T-helper 2 cell treated with Interferon-gamma antibody and Interleukin-4, amounts not matched to agents 5 μg/mL and 100 μg/mL, for 36 hours (primary cell): ENCODE measurements at places on chromosomes 11 and 22.

GRCh38 chr11:69002570-69003231 lies 10.3 kb downstream of the MRGPRF start:
- peaks cover 3% of the 10 kb centered on the region for H3K27me3 ChIP-seq
- no peak for DNase-seq
- no peak overlapping the region for H3K4me3 ChIP-seq
- no peak overlapping the region for H3K27ac ChIP-seq

GRCh38 chr22:26316732-26317285 lies 112.3 kb upstream of the ASPHD2 start:
- no peaks in the 10 kb centered on the region for H3K36me3 ChIP-seq
- no peaks in the 10 kb centered on the region for H3K4me1 ChIP-seq
- H3K27ac ChIP-seq = no peak overlapping the region
- peaks cover 4% of the 10 kb centered on the region for H3K27me3 ChIP-seq
- DNase-seq = no peak

- peaks cover 7% of the 10 kb centered on the region for H3K4me1 ChIP-seq
- no peaks in the 10 kb centered on the region for H3K27me3 ChIP-seq
- H3K27ac ChIP-seq = no peak overlapping the region
- peaks cover 43% of the 10 kb centered on the region for H3K36me3 ChIP-seq
These were observed 37.2 kb downstream of the CKAP5 start for GRCh38 chr11:46808799-46809431.

DNA sequence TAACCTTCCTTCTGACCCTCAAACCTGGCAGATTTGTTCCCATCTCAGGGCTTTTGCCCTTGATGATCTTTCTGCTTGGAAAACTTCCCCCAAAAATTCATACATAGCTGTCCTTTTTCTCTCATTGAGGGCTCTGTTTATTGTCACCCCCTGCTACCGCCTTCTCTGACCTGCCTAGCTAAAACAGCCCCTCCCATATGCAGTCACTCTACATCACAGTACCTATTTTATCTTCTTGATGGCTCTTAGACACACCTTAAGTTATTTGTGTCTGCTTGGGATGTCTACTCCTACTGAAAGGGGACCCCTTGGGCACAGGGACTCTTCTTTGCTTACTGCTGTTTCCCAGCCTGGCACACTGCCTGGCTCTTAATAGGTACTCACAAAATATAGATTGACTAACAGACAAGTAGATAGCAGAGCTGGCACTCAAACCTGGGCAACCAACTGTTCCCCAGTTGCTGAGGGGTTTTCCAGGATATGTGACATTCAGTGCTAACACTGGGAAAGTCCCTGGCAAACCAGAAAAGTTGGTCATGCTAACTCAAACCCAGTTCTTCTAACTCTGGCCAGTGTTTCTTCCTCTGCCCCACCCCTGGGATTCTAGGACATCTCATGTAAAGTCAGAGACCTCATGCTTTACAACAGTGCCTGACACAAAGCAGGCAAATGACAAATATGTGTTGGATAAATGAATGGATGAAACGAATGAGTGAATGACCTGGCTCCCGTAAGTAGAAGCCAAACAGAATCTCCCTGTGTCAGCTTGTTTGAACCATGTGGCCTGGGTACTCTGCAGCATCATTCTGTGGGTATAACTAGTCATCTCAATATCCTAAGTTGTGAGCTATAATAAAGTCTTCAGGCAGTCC lies 19.8 kb upstream of the FJX1 start:
- peak; percentile 37 for DNase-seq
- H3K36me3 ChIP-seq = no peaks in the 10 kb centered on the region
- H3K4me1 ChIP-seq = peaks cover 4% of the 10 kb centered on the region
- H3K4me3 ChIP-seq = no peak overlapping the region
- peak overlapping the region; percentile 12 for H3K27ac ChIP-seq

DNA sequence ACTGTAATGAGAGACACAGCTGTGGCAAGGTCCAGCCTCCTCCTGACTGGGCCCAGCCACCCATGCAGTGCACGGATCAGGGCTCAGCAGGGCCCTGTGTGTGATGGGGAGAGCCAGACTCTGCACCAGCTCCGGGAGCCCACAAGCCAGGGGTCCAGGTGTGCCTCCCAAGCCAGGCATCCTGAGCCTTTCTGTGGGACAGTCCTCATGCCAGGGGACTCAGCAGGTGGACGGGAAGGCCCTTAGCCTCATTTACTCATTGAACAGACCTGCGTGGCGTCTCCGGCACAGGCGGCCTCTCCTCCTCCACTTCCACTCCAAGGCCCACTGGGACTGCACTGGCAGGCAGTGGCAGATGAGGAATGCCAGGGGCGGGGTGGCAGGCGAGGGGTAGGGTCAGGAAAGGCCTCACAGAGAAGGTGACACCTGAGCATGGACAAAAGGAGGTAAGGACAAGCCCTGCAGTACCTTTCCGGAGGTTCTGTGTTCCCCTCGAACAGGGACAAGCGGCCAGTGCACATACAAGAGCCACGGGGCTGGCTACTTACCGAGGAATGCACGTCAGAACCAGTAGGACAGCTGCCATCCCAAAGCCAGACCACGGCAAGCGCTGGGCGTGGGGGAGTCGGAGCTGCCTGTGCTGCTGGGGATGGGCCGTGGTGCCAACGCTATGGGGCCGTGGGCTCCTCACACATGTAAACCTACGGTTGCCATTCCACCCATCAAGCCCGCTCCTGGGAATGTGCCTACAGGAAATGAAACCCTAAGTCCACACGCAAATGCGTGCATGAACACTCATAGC lies 52.7 kb downstream of the IGF2 start:
- no peak overlapping the region for H3K27ac ChIP-seq
- H3K4me3 ChIP-seq = no peak overlapping the region
- no peak for DNase-seq
- H3K4me1 ChIP-seq = peaks cover 2% of the 10 kb centered on the region
- peaks cover 2% of the 10 kb centered on the region for H3K36me3 ChIP-seq

DNA sequence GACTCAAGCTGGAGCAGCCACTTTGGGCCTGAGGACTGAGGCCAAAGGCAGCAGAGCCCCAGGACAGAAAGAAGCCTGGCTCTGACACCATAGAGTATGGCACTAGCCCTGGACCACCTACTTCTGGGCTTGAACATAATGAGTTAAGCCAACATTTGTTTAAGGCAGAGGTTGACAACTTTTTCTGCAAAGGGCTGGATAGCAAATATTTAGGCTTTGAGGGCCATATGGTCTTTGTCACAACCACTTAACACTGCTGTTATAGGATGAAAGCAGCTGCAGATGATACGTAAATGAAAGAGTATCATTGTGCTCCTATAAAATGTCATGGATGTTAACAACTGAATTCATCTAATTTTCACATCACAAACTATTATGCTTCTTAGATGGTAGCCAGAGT lies 16.6 kb downstream of the OSBP start:
- DNase-seq = no peak
- no peaks in the 10 kb centered on the region for H3K27me3 ChIP-seq
- H3K36me3 ChIP-seq = peaks cover 68% of the 10 kb centered on the region
- H3K4me1 ChIP-seq = peaks cover 9% of the 10 kb centered on the region

GRCh38 chr11:23974601-23975000 lies 522.3 kb upstream of the LUZP2 start:
- no peaks in the 10 kb centered on the region for H3K27me3 ChIP-seq
- H3K4me1 ChIP-seq = no peaks in the 10 kb centered on the region
- H3K36me3 ChIP-seq = no peaks in the 10 kb centered on the region
- H3K27ac ChIP-seq = no peak overlapping the region

GRCh38 chr11:83195143-83195466 lies 1.6 kb downstream of the ANKRD42 start:
- H3K4me1 ChIP-seq = peaks cover 22% of the 10 kb centered on the region
- DNase-seq = no peak
- H3K27ac ChIP-seq = peak overlapping the region; percentile 95
- peaks cover 13% of the 10 kb centered on the region for H3K36me3 ChIP-seq

GRCh38 chr22:49724893-49725489 lies 102.7 kb downstream of the BRD1 start:
- H3K27ac ChIP-seq = no peak overlapping the region
- H3K27me3 ChIP-seq = peaks cover 30% of the 10 kb centered on the region
- H3K4me3 ChIP-seq = peak overlapping the region; percentile 62
- DNase-seq = peak; percentile 68
- H3K36me3 ChIP-seq = no peaks in the 10 kb centered on the region
- peaks cover 7% of the 10 kb centered on the region for H3K4me1 ChIP-seq

GRCh38 chr11:69996451-69996850 lies 81.7 kb upstream of the ANO1 start:
- DNase-seq = no peak
- no peak overlapping the region for H3K27ac ChIP-seq
- peaks cover 7% of the 10 kb centered on the region for H3K27me3 ChIP-seq
- H3K4me3 ChIP-seq = no peak overlapping the region
- H3K36me3 ChIP-seq = no peaks in the 10 kb centered on the region

GRCh38 chr11:111081021-111081511 lies 164.5 kb upstream of the POU2AF2 start:
- H3K27ac ChIP-seq = no peak overlapping the region
- DNase-seq = no peak
- peaks cover 2% of the 10 kb centered on the region for H3K27me3 ChIP-seq
- no peaks in the 10 kb centered on the region for H3K36me3 ChIP-seq
- H3K4me1 ChIP-seq = no peaks in the 10 kb centered on the region
- no peak overlapping the region for H3K4me3 ChIP-seq

GRCh38 chr11:100849009-100849900 lies 162.2 kb downstream of the ARHGAP42 start:
- H3K4me3 ChIP-seq = no peak overlapping the region
- no peaks in the 10 kb centered on the region for H3K36me3 ChIP-seq
- no peaks in the 10 kb centered on the region for H3K27me3 ChIP-seq
- no peak for DNase-seq
- H3K4me1 ChIP-seq = no peaks in the 10 kb centered on the region

- H3K4me3 ChIP-seq = no peak overlapping the region
- H3K4me1 ChIP-seq = peaks cover 3% of the 10 kb centered on the region
- DNase-seq = no peak
- peaks cover 2% of the 10 kb centered on the region for H3K27me3 ChIP-seq
- no peaks in the 10 kb centered on the region for H3K36me3 ChIP-seq
- no peak overlapping the region for H3K27ac ChIP-seq
These were observed 359.5 kb upstream of the C11orf87 start for GRCh38 chr11:109062445-109062844.

- H3K36me3 ChIP-seq = no peaks in the 10 kb centered on the region
- no peak for DNase-seq
- peaks cover 19% of the 10 kb centered on the region for H3K27me3 ChIP-seq
- H3K4me3 ChIP-seq = no peak overlapping the region
- peaks cover 6% of the 10 kb centered on the region for H3K4me1 ChIP-seq
These were observed 40.2 kb downstream of the FZD4 start for GRCh38 chr11:86914865-86915519.

- H3K36me3 ChIP-seq = peaks cover 12% of the 10 kb centered on the region
- H3K4me3 ChIP-seq = peak overlapping the region; percentile 89
- H3K27me3 ChIP-seq = no peaks in the 10 kb centered on the region
- H3K27ac ChIP-seq = peak overlapping the region; percentile 60
These were observed 937 bp downstream of the TRPT1 start for GRCh38 chr11:64224891-64225607.

GRCh38 chr11:26844963-26845362 lies 123.1 kb upstream of the SLC5A12 start:
- H3K36me3 ChIP-seq = no peaks in the 10 kb centered on the region
- H3K27ac ChIP-seq = no peak overlapping the region
- no peaks in the 10 kb centered on the region for H3K4me1 ChIP-seq
- H3K27me3 ChIP-seq = no peaks in the 10 kb centered on the region

DNA sequence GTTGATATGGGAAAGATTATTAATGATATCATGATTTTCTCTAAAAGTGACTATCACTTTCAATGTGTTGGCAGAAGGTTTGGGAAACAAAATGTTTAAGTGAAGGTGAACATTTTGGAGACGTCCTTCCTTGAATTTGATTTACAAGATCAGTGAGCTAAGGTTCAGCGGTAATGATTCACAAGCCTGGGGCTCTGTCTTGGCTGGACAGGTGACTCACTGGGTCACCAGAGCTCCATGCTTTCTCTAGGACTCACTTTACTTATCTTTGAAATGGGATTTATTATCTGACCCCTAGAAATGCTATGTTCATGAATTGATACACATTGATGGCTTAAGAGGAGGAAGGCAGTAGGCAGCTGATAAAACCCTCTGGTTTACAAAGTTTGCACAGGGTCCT lies 437.5 kb downstream of the NTM start:
- no peaks in the 10 kb centered on the region for H3K4me1 ChIP-seq
- H3K4me3 ChIP-seq = no peak overlapping the region
- no peaks in the 10 kb centered on the region for H3K36me3 ChIP-seq

DNA sequence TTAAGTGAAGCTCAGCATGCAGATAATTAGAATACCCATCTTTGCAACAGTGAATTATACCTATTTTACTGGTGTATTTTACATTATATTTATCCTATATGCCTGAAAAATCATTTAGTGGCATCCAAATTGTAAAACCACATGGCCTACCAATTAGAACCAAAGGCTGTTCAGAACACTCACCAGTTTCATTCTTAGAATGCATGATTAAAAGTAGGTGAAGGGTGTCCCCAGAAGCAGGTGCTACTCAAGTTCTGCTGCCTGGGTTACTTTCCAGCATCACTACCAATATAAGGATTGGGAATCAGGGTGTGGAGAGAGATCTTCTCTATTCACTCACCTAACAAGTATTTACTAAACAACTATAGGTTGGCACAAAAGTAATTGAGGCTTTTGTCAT lies 103.3 kb downstream of the SGSM3 start:
- H3K4me3 ChIP-seq = no peak overlapping the region
- H3K27me3 ChIP-seq = no peaks in the 10 kb centered on the region
- peaks cover 2% of the 10 kb centered on the region for H3K36me3 ChIP-seq
- H3K4me1 ChIP-seq = peaks cover 40% of the 10 kb centered on the region

- DNase-seq = no peak
- H3K4me1 ChIP-seq = no peaks in the 10 kb centered on the region
- no peak overlapping the region for H3K4me3 ChIP-seq
These were observed 177.3 kb upstream of the NCAM1 start for GRCh38 chr11:112783945-112784322.

- H3K27ac ChIP-seq = no peak overlapping the region
- peak; percentile 63 for DNase-seq
- no peak overlapping the region for H3K4me3 ChIP-seq
These were observed 11.9 kb upstream of the AMPD3 start for GRCh38 chr11:10443152-10443551.

DNA sequence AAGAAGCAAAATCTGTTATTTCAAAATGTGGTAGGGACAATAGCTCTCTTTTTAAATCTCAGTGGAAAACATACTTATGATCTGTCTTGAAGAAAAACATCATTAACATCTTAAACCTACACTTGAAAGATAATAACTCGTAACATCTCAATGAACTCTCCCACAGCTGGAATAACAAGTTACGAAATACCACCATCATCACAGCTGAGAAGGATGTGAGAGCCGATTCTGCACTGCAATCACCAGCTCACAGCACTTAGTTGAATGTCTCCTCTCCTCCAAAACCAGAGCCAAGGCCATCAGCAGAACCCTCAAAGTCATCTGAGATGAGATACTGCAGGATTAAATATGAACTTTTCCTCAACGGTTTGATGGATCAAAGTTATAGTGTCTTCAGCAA lies 124.3 kb downstream of the ARHGAP20 start:
- DNase-seq = no peak
- no peak overlapping the region for H3K4me3 ChIP-seq
- H3K27me3 ChIP-seq = peaks cover 6% of the 10 kb centered on the region
- no peak overlapping the region for H3K27ac ChIP-seq
- no peaks in the 10 kb centered on the region for H3K4me1 ChIP-seq
